ENCODE measurements at places on chromosomes 5 and 9.

GRCh38 chr5:18008940-18009339, 374.7 kb downstream of the TAF11L14 start:
- DNase-seq = no peak

DNA sequence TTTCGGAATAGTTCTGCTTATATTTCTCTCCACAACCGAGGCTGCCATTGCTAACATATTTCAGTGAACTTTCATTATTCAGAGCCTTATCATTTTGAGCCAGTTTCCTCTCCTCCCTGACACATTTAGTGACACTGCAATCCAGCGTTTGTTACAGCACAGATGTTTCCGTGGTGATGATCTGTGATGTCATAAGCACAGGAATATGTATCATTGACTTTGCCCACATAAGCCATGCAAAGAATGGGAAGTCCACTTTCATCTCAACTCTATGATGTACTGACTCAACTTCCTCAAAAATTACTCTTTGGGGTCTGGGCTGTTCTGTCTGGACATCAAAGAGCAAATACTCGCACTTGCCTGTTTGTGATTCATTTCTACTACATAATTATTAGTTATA, 291.8 kb downstream of the EBF1 start:
- no peak for DNase-seq

GRCh38 chr9:115395511-115396021, 277.6 kb upstream of the TNC start:
- no peak for DNase-seq

GRCh38 chr5:130045334-130045733, 141.1 kb downstream of the CHSY3 start:
- no peak for DNase-seq

DNA sequence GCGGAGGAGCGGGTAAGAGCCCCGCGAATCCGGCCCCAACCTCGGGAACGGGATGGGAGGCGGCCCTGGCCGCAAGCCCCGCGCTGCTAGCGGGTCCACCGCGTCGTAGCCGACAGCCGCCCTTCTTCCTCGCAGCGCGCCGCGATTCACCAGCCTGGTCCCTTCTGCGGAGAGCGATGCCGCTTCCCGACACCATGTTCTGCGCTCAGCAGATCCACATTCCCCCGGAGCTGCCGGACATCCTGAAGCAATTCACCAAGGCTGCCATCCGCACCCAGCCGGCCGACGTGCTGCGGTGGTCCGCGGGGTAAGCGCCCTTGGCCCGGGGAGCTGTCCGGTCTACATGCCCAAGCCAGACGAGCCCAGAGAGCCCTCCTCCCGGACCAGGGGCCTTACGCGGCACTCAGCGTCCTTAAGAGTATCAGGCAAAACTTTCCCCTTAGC, 335 bp downstream of the ROPN1L start:
- DNase-seq = no peak

DNA sequence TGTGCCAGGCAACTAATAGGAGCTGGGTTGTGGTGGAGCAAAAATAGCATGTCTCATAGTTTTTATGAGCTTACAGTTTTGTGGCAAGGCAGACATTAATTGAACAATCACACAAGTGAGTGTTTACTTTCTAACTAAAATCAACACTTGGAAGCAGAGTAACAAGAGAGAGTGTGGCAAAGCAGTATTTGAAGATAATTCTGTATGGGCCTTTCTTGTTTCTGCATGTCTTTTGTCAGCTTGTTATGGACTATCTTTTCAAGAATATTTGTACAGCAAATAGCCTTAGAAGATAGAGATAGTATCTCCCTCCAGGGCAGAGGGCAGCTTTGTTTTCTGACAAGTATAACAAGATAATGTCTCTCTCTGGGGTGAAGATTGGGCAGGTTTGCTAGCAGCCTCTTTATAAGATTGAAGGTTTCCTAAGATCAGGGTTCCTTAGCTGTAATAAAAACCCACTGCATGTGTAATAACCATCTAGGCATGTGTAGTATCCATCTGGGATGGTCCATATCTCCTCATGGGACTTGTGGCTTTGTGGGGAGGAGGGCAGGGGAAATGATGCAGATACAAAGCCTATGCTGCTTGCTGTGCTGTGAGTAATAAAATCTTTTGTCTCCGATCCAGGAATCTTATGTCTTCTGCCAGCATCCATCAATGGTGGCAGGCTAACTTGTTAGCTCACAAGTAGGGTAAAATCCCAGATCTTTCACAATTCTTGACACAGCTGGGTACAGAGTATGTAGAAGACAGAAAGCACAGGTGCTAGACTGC, 479.9 kb downstream of the KDM4C start:
- peak; percentile 79 for DNase-seq

- DNase-seq = no peak
These were observed 589 bp downstream of the CKS2 start for GRCh38 chr9:89311346-89312221.

- no peak for DNase-seq
These were observed 66.4 kb upstream of the PLPP1 start for GRCh38 chr5:55601204-55601618.

DNA sequence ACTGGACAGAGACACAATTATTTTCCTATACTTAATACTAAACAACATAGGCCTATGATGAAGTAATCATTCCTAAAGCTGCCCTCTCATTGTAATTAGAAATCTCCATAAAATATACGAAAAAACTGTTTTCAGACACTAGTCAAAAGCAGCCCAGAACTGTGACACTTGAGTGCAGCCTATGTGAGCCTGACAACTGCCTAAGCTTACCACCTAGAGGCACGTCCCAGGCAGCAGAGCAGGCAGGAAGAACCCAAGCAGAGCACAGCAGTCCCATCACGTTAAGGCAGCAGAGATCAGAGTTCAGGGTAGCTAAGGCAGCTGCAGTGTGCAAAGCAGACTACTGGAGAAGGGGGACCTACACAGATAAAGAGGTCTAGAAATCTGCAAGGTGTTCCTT, 46.4 kb downstream of the GOLPH3 start:
- no peak for DNase-seq

GRCh38 chr5:166324372-166324771, 1967.1 kb upstream of the WWC1 start:
- no peak for DNase-seq

DNA sequence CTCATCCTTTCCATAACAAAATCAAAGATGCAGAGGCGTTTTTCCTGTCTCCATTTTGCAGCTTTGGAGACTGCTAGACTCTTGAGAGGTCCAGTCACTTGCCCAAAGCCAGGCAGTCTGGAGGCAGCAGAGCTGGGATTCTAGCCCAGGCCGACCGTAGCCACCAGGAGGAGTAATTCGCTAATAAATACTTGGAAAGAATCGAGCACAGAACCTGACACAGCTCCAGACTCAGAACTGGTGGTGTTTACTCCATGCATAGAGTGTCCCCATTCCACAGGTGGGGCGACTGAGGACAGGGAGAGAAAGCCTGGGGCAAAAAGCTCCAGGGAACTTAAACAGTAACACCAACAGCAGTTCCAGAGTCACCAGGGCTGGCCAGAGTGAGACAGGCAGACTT, 10.7 kb upstream of the CERCAM start:
- peak; percentile 22 for DNase-seq

- DNase-seq = no peak
These were observed 80.0 kb upstream of the CTNND2 start for GRCh38 chr5:11984196-11984595.

DNA sequence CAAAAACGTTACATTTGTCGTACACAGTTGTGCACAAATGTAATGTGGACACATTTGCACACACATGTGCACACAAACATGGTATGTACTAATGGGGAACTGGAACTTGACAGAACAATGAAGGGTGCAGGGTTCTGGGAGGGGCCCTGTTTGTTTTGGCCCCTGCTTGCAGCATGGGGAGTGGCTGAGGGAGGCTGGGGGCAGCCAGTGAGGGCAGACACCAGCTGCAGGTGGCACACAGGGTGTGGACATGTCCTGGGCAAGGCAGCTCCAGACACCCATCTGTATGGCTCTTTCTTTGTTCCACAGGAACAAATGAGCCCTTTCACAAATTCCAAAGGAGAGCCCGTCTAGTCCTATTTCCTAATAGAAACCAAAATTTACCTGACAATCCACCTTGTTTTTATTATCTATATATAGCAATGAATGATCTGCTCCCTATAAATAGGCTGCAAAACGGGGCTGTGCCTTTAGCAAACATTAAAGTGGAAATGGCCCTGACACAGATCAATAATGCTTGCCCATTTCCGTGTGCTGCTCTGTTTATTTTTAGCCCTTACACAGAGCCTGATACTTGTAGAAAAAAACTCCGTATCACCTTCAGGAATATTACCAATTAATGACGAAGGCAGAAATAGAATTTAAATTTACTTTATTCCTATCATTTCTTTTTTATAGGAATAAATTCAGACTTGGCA, 26.4 kb downstream of the MARCHF3 start:
- no peak for DNase-seq

GRCh38 chr9:89437772-89438171, 60.1 kb downstream of the SEMA4D start:
- DNase-seq = no peak

DNA sequence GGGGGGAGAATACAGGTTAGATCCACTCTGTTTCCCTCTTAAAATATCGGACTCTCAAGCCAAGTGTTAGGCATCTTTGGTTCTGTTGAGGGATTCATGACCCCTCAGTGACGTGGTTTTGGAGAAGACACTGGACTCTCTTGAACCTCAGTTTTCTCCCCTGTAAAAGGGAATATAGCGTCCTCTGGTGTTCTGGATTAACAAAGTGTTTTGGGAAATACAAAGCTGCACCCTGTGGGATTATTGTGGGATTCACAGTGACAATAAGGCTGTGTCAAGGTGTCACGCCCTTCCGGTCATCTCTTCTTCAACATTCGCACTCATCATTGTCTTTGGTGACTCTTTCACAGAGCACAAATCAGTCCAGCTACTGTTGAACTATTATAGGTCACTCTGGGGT, 139.0 kb downstream of the IRX1 start:
- DNase-seq = no peak

DNA sequence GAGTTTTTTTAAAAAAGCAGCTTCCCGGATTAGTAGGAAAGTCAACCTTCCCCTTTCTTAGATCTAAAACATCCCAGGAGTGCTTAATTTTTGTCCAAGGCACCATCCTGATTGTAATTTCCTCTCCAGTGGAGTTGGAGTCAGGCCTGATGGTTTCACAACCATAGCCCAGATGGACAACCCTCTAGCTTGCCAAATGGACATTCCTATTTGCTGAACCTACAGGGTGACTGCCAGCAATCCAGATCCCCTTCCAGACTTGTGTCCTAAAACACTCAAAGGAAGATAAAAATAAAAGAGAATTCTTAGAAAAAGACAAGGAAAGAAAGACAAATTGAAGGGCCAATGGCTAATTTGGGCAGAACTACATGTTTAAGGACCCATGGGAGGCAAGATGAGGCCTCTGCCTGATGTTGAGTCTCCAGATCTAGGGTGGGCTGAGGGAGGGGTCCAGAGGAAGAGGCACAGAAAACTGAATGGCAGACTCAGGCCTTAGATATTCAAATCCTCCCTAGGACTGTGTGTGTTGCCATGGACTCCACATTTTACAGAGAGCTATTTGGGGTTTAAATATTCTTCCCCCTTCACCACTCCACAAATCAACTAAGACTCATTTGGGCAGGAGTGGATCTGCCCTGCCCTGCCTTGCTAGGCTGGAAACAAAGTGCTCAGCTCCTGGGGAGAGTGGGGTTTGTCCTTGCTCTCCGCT, 38.5 kb upstream of the SLC44A1 start:
- DNase-seq = no peak

DNA sequence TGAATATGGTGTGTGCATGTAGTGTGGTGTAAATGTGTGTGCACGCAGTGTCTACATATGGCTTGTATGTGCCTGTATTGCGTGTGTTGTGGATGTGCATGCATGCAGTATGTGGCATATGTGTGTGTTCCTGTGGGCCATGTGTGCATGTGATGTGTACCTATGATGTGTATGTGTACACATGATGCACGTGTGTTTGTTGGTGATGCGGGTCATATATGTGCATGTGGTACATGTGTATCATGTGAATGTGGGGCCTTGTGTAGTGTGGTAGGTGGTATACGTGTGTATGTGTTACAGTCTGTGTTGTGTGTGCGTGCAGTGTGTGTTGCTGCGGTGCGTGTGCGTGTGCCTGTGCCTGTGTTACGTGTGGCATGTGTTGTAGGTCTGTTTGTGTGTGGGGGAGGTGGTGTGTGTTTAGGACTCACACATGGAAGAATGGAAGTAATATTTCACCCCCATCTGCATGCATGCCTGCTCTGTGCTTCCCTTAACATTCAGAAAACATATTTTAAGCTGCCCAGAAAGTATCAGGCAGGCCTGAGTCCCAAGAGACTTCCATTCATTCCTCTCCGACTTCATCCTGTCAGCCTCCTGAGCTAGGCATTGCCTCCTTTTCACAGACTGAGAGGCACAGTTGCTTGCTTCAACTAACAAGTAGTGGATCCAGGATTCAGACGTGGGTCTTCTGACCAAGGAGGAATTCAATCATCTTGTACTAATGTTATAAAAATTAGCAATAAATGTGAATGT, 55.4 kb upstream of the RUFY1 start:
- DNase-seq = no peak

GRCh38 chr5:67816456-67816855, 399.1 kb upstream of the PIK3R1 start:
- no peak for DNase-seq
